ENCODE measurements at places on chromosomes 7 and 10. TPM values are rescaled to one million over a fixed set of nuclear protein-coding genes. Genes with fewer than 3 reads are reported as not detected.
A peak's percentile ranks its signal among the peaks of the same experiment; 100 is the strongest.

PTF1A gene
- not detected for total RNA-seq

ERLIN1 gene
- total RNA-seq = 15.4 TPM

FLNC gene
- total RNA-seq = 0.05 TPM

AKR1C4 gene
- total RNA-seq = not detected

POLR2J2 gene
- total RNA-seq = 4.5 TPM

ZNHIT1 gene
- 40.2 TPM for total RNA-seq

FAM221A gene
- total RNA-seq = 10.7 TPM

PROSER2 gene
- 0.31 TPM for total RNA-seq

CABCOCO1 gene
- total RNA-seq = not detected

RSPH10B gene
- not detected for total RNA-seq

FRMD4A gene
- total RNA-seq = 0.31 TPM

SEMA3E gene
- not detected for total RNA-seq

FKBP6 gene
- not detected for total RNA-seq

TMEM236 gene
- total RNA-seq = 0.10 TPM

PRF1 gene
- 32.4 TPM for total RNA-seq

DNA sequence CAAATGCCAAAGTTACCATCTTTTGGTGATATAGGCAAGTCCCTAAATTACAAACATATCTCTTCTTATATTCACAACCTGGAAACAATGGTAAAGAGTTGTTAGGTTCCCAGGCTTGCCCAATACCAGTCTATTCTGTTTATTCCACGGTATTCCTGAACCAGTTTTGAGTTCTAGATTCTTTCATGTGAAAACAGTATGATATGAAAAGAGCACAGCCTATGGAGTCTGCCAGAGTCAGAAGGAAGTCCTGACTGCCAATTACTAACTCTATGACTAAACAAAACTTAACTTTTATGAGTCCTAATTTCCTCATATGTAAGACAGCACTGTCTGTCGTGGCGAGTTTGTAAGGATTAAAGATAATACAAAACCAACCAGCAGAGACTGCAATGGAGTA, 5.6 kb downstream of the ABI1 start:
- H3K36me3 ChIP-seq = peaks cover 14% of the 10 kb centered on the region
- DNase-seq = no peak
- no peak overlapping the region for H3K4me3 ChIP-seq
- no peak overlapping the region for H3K27ac ChIP-seq
- peaks cover 58% of the 10 kb centered on the region for H3K4me1 ChIP-seq

DNA sequence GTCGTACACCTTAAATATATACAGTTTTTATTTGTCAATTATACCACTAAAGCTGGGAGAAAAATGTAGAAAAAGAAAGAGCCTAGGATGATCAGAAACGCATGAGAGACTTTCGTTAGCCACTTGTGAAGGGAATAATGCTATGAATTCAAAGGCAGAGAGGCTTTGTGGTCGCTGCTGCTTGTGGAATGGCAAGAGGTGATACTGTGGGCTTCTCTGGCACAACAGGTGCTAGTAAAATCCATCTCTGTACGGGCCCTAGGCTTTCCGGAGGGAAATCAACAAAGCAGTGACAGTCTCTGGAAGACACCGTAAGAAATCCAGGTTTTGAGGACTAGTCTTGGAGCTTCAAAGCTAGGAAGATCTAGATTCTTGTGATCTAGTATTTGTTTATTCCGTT, 52.6 kb downstream of the LRRC72 start:
- H3K36me3 ChIP-seq = no peaks in the 10 kb centered on the region
- no peaks in the 10 kb centered on the region for H3K4me1 ChIP-seq

GRCh38 chr10:5601826-5602495, 64.4 kb downstream of the ASB13 start:
- DNase-seq = no peak
- H3K27me3 ChIP-seq = no peaks in the 10 kb centered on the region
- H3K27ac ChIP-seq = no peak overlapping the region
- no peak overlapping the region for H3K4me3 ChIP-seq

GRCh38 chr10:130545122-130545521, 408.9 kb downstream of the GLRX3 start:
- H3K36me3 ChIP-seq = no peaks in the 10 kb centered on the region
- peaks cover 6% of the 10 kb centered on the region for H3K27me3 ChIP-seq
- H3K4me1 ChIP-seq = no peaks in the 10 kb centered on the region

DNA sequence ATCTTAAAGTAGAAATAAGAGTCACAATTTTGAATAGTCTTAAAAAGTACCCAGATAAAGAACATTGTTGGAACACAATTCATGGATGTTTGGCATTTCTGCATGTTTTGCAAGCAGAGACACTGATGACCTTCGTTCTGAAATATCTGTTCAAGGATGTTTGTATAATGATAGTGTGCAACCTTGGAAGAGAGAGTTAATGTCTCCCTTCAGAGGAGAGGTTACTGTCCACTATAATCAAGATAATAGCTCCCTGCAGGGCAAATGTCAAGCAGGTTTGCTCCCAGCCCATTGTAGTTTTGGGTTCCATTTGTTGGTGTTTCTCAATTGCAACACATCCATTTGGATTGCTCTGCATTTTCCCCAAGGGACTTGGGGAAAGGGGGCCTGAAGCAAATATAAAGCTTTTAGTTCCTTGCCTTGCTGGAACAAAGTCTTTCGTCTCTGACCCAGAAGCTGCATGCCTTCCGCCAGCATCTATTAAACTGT, 45.2 kb downstream of the COL1A2 start:
- H3K27me3 ChIP-seq = peaks cover 21% of the 10 kb centered on the region
- H3K27ac ChIP-seq = no peak overlapping the region
- H3K36me3 ChIP-seq = no peaks in the 10 kb centered on the region
- DNase-seq = no peak

DNA sequence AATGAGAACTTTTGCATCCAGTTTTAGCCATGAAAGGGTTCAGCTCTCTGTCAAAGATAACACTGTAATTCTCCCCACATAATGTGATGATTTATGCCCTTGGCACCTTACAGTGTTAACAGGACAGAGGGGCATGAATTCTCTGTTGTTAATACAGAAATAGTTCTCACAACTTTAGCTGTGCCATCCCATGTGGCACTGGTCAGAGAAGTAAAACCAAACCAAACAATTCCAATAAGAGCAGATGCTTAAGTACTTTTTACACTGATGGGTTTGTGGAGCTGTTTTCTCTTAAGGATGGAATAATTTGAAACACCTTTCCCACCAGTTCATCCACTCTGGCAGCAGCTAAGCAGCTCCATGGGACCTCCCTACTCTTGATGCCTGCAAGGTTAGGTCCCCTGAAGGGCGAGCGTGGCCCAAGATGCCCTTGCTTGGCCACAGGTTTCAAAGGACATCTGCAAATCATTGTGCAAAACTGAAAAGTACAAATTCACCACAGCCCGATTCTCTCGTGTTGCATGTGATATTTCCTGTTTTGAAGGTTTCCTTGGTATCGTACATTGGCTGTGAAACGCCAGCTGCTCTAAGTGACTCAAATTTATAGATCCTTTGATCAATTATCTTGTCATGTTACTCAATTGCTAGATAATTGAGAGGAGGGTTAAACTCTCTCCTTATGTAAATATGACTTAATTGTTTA, 82.5 kb upstream of the CREB5 start:
- no peak overlapping the region for H3K27ac ChIP-seq
- H3K36me3 ChIP-seq = no peaks in the 10 kb centered on the region
- no peak overlapping the region for H3K4me3 ChIP-seq

GRCh38 chr7:22884911-22885788, 62.5 kb upstream of the TOMM7 start:
- H3K4me3 ChIP-seq = no peak overlapping the region
- no peaks in the 10 kb centered on the region for H3K27me3 ChIP-seq

DNA sequence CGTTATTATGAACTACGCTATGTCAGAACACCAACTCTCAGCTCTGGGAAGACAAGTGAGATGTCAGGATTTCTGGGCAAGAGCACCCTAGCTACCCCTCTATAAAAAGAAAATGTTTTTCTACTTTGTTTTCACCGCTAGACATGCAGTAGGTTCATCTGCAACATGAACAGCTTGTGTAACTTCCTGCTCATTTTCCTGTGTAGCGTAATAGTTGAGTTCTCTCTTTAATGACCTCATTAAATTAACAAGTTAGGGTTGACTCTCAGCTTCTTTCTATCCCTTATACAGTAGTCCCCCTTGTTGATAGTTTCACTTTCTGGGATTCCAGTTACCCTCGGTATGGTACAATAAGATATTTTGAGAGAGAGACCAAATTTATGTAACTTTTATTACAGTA, 329.4 kb upstream of the ZNF32 start:
- no peak overlapping the region for H3K27ac ChIP-seq
- peaks cover 13% of the 10 kb centered on the region for H3K4me1 ChIP-seq
- no peaks in the 10 kb centered on the region for H3K36me3 ChIP-seq
- H3K4me3 ChIP-seq = no peak overlapping the region
- no peak for DNase-seq
- H3K27me3 ChIP-seq = no peaks in the 10 kb centered on the region

- H3K4me3 ChIP-seq = no peak overlapping the region
- H3K4me1 ChIP-seq = no peaks in the 10 kb centered on the region
- H3K36me3 ChIP-seq = no peaks in the 10 kb centered on the region
- H3K27ac ChIP-seq = no peak overlapping the region
- no peak for DNase-seq
- peaks cover 4% of the 10 kb centered on the region for H3K27me3 ChIP-seq
These were observed 109.1 kb downstream of the CDH23 start for GRCh38 chr10:71505862-71506261.

GRCh38 chr10:19929506-19930140, 113.4 kb downstream of the PLXDC2 start:
- H3K4me1 ChIP-seq = no peaks in the 10 kb centered on the region
- H3K4me3 ChIP-seq = no peak overlapping the region
- H3K36me3 ChIP-seq = no peaks in the 10 kb centered on the region
- H3K27ac ChIP-seq = no peak overlapping the region

DNA sequence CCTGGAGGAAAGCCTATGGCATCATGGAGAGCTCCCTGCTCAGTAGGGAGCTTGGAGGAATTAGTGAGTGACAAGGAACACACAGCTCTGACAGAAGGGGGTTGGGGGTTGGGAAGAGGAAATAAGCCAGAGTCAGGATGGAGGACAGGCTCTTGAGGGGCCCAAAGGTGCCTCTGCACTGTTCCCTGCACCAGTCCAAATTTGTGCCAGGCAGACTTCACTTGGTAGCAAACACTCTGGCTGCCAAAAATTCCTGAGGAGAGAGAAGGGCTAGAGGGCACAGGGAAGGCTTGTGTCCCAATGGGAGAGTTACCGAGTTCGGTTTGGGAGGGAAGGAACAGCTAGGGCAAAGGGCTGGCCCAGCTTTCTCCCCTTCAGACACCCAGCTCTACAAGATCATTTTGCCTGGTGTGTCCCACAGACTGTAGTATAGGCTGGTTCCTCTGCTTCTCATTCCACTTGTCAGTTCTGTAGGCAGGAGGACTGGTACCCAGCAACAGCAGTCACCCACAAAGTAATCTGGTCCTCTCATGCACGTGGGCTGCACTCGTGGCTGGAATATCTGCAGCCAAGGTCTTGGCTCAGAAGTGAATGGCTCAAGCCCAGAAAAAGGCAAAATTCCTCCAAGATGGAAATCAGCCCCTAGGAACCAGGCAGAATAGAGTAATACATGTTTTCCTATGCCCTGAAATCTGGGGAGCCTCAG, 8.0 kb upstream of the KCNIP2 start:
- H3K27ac ChIP-seq = no peak overlapping the region
- H3K27me3 ChIP-seq = no peaks in the 10 kb centered on the region
- peaks cover 7% of the 10 kb centered on the region for H3K36me3 ChIP-seq
- no peaks in the 10 kb centered on the region for H3K4me1 ChIP-seq
- no peak overlapping the region for H3K4me3 ChIP-seq

DNA sequence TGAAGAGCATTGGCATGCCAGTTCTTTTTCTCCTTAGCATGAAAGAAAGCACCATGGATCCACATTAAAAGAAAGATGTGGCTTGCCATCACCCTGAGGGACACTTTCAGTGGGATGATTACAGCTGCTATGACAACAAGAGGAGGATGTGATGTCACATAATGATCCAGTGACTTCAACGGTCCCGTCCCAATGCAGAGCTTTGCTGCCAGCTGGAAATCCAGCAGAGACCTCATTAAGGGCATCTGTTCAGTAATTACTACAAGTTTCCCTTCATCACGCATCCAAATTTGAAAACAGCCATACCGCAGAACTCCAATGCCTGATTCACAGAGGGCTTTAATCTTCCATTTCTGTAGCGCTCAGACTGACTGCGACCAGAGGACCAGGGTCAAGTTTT, 206.6 kb downstream of the LSM5 start:
- H3K4me3 ChIP-seq = no peak overlapping the region
- H3K27me3 ChIP-seq = peaks cover 2% of the 10 kb centered on the region
- no peaks in the 10 kb centered on the region for H3K4me1 ChIP-seq
- DNase-seq = no peak
- H3K36me3 ChIP-seq = no peaks in the 10 kb centered on the region

DNA sequence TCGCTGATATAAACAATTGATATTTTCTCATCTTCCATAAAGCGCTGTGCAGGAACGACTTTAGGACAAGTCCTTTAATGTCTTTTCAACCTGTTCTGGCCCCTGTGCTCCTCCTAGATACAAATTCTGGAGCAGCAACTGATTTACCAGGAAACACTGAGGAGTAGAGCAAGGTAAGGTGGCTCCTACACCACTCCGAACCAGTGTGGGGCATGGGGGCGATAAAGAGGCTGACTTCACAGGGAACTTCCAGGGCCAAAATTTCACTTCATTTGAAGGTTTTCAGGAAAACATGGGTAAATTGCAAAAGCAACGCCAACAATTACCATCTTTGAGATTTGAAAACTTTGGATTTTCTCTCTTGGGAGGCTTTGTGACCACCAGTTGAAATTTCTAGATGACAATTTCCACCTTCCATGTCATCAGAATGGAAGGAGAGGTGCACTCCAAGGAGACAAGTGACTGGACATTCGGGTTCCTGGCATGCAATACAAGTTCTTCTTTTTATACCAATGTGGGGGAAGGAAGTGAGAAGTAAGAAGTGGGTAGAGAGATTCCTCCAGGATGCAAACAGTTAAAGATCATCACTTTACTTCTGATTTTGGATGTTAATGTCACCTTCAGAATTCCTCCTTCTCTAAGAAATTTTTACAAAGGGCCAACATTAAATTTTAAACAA, 118.5 kb downstream of the FAM107B start:
- DNase-seq = no peak
- peaks cover 9% of the 10 kb centered on the region for H3K36me3 ChIP-seq
- peaks cover 90% of the 10 kb centered on the region for H3K4me1 ChIP-seq
- H3K4me3 ChIP-seq = no peak overlapping the region

DNA sequence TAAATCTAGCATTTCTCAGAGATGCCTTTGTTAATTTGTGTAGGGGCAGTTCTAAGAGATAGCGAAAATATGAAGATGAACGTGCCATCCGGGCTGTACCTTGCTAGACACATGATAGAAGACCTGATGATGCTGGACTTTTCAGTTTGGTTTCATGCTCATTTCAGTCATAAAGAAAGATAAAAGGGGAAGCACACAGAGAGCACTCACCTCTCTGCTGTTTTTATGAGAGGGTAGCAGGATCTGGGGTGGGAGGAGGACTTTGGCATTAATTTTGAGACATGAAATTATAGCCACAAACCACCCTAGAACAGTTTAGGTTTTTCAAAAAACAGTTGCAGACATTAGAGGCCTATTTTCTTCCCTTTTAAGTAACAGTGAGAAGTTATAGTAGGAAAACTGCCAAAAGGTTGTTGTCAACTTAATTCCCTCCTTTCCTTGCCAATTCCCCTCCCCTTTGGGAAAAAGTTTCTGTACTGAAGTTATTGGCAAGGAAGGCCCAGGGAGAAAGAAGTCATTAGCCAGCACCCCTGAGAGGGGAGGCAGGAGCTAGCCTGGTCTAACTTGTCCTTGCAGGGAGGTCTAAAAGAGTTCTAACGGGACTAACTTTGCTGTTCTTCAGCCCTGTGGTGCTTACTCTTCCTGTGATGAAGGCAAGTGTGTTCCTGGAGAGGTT, 2.6 kb downstream of the ST7 start:
- H3K4me1 ChIP-seq = peaks cover 24% of the 10 kb centered on the region
- no peaks in the 10 kb centered on the region for H3K36me3 ChIP-seq
- DNase-seq = peak; percentile 27
- H3K27ac ChIP-seq = no peak overlapping the region

Data from activated CD4-positive, alpha-beta memory T cell treated with anti-CD3 and anti-CD28 coated beads for 36 hours (primary cell).